ENCODE measurements at places on chromosomes 2 and 18.

DNA sequence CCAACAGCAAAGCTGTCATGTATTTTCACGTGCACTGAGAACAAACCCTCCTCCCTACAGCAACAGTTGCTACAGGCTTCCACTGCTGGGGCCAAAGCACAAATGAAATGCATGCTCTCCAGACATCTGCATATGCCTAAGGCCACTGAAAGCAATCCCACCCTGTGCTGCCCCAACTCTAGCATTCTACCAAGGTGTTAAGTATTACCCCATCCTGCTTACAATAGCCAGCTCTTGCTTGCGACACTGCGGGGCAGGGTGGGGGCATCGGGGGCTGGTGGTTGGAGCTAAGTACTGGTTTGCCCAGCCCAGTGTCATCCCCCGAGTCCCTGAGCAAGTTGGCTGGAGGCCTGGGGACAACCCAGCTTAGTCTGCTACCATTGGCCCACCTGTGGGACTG is 742.5 kb downstream of the TDRD15 start:
- DNase-seq, result no peak

DNA sequence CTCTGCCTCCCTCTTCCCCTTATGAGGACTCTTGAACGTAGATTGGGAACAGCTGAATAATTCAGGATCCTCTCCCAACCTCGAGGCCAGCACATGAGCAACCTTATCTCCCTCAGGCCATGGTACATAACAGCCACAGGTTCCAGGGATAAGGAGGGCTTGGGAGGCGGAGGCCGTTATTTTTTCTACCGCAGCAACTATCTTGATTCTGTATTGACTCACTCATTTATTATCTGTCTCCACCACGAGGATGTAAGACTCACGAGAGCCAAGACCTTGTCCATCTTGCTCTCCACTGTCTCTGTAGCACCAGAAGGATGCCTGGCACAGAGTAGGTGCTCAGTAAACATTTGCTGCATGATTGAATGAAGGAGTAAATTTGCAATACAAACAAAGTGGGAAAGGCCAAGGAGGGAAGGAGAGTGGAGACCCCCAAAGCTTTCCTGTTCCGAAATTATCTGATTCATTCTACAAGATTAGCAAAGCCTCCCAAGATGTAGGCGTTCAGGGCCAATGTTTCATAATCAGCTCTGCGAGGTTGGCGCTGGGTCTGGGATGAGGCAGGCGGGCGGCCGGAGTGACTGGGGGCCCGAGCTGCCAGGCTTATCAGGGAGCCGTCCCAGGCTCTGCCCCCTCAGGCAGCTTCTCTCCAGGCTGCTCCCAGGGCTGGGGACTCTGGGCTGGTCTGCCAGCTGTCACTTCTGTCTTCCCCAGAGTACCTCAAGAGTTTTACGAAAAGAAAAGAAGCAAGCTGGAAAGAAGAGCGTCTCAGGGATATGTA is 31.6 kb downstream of the INPP5D start:
- DNase-seq, result no peak

DNA sequence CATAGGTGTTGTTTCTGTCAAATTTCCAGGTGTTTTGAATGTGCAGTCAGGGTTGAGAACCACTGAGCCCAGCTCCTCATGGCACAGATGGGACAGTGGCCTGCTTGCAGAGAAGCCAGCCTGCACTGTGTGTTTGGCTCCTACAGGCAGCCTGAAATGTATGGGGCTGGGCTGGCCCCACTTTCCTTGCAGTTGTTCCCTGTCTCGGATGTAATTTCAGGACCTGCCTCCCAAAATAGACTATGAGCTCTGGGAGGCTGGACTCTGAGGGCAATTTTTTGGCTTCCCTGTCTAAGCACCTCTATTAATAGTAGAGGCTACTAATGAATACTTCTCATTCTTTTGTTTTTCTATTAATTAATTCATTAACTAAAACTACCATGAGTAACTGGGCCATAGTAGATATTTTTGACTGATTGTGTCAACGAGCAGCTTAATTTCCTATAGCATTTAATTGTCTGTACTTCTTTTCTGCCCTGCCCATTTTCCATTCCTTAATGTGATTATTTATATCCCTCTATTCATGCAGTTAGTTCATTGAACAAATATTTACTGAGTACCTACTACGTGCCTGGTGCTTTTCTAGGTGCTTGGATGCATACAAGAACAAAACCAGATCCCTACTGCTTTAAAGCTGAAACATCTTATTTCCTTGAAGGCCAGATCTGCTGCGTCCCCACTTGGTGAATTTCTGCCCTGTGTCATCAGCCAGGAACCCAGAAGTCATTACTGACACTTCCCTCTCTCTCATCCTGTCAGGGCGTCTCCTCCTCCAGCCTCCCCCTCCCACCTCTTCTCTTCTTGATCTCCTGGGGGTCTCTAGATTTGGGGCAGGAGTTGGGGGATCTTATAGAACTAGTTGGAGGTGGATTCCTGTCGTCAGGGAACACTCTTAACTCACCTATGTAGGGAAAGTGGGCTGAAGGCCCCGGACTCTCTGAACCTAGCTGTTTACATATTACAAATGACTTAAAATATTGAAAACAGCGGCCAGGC is 16.3 kb downstream of the DYSF start:
- DNase-seq, result no peak

GRCh38 chr18:36066686-36067054 is 689 bp downstream of the RPRD1A start:
- no peak for DNase-seq

- no peak for DNase-seq
Measured at GRCh38 chr2:17814601-17815000, 1.7 kb upstream of the MSGN1 start.
